IMR-90 (cell line): ENCODE measurements at places on chromosomes 4 and X. TPM values are rescaled to one million over a fixed set of nuclear protein-coding genes. Genes with fewer than 3 reads are reported as not detected.

- no peak overlapping the region for H3K4me3 ChIP-seq
- no peaks in the 10 kb centered on the region for H3K36me3 ChIP-seq
- no peaks in the 10 kb centered on the region; the same call in none of the 2 replicates for H3K27me3 ChIP-seq
- H3K27ac ChIP-seq = no peak overlapping the region
Measured at GRCh38 chr4:5045097-5045496, 6.2 kb upstream of the STK32B start.

GRCh38 chr4:11566444-11567022, 137.8 kb upstream of the HS3ST1 start:
- no peaks in the 10 kb centered on the region for H3K36me3 ChIP-seq
- DNase-seq = peak; percentile 77
- H3K27ac ChIP-seq = no peak overlapping the region; the same call in 1 of the 2 replicates
- no peaks in the 10 kb centered on the region for H3K4me1 ChIP-seq
- H3K27me3 ChIP-seq = no peaks in the 10 kb centered on the region

GRCh38 chr4:84263415-84263814, 235.7 kb downstream of the NKX6-1 start:
- no peak overlapping the region for H3K27ac ChIP-seq
- no peaks in the 10 kb centered on the region for H3K36me3 ChIP-seq
- no peaks in the 10 kb centered on the region for H3K4me1 ChIP-seq
- DNase-seq = no peak

GRCh38 chr4:173403051-173403450, 4.1 kb upstream of the SCRG1 start:
- peak; percentile 39 for DNase-seq
- no peaks in the 10 kb centered on the region for H3K27me3 ChIP-seq
- H3K4me3 ChIP-seq = no peak overlapping the region
- no peaks in the 10 kb centered on the region for H3K36me3 ChIP-seq
- H3K4me1 ChIP-seq = no peaks in the 10 kb centered on the region

The CDKL2 gene
- 0.09 TPM in 1 of 2 replicates, not detected in the other for polyA plus RNA-seq

GRCh38 chr4:167555338-167556022, 321.2 kb upstream of the SPOCK3 start:
- H3K4me1 ChIP-seq = no peaks in the 10 kb centered on the region
- H3K27me3 ChIP-seq = no peaks in the 10 kb centered on the region

GRCh38 chrX:38563030-38563429, 1.7 kb downstream of the TSPAN7 start:
- H3K4me1 ChIP-seq = no peaks in the 10 kb centered on the region
- H3K27ac ChIP-seq = no peak overlapping the region
- H3K4me3 ChIP-seq = no peak overlapping the region
- no peaks in the 10 kb centered on the region for H3K36me3 ChIP-seq

DNA sequence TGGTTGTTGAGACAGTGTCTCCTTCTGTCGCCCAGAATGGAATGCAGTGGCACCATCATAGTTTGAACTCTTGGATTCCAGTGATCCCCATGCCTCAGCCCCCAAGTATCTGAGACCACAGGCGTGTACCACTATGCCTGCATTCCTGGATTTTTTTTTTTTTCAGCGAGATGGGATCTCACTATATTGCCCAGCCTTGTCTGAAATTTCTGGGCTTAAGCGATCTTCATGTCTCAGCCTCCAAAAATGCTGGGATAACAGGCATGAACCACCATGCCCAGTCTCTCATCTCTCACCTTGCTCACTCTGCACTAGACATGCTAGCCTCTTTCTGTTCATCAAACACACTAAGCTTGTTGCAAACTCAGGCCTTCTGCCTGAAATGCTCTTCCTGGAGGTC, 104.1 kb downstream of the UBE2K start:
- H3K36me3 ChIP-seq = no peaks in the 10 kb centered on the region
- H3K4me3 ChIP-seq = no peak overlapping the region
- no peaks in the 10 kb centered on the region for H3K4me1 ChIP-seq
- DNase-seq = no peak

DNA sequence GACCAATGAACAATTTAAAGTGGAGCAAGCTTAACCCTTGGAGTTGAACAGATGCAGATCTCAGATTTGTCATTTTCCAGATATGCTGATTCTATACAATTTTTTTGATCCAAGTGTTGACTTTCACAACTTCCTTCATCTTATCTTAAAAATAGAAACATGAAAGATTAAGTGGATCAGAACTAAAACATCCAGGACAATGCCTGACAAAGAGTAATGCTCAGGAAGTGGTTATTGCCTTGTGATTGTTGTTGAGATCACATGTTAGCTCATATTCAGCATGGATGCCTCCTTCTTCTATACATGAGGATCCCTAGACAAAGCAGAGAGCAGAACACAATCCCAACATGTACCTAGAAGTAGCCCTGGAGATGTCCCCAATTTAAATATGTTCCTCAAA, 160.9 kb downstream of the PPARGC1A start:
- no peak overlapping the region for H3K27ac ChIP-seq
- H3K36me3 ChIP-seq = no peaks in the 10 kb centered on the region
- no peak for DNase-seq
- peaks cover 3% of the 10 kb centered on the region for H3K4me1 ChIP-seq

DNA sequence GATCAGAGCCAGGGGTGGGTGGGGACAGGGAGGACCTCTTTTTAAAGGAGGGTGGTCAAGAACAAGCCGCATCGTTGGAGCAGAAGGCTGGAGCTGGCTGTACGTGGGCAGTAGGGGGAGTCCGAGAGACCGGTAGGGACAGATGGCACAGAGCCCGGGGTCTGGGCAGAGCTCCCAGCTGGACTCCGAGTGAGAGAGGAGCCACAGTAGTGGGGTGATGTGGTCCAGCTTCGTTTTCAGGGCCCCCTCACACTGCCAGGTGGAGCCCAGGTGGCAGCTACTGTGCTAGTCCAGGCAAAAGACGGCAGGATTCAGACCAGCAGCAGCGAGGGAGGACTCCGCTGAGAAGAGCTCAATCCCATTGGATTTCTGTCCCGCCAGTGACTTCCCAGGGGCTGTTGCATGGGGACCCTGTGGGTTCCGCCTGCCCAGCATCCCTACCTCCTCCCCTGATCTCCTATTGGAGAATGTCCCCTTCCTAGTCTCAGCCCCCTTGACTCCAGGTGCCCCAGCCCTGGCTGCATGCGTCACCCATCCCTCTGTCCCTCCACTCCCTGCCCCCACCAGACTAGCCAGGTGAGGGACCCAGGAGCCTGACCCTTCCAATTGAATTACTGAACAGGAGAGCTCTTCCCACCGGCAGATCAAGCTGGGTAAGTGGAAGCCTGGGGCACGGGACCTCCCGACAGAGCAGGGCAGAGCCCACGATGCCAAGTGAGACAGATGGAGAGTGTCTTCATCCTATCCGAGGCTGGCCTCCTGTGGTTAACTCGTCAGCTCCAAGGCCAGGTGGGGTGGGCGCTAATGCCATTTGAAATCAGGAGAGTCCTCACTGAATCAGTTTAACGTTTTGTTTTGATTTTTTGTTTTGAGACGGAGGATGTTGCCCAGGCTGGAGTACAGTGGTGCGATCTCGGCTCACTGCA, 2.9 kb downstream of the ARHGAP4 start:
- peaks cover 5% of the 10 kb centered on the region; the same call in 1 of the 2 replicates for H3K27me3 ChIP-seq
- no peak overlapping the region for H3K27ac ChIP-seq
- DNase-seq = peak; percentile 58
- no peak overlapping the region for H3K4me3 ChIP-seq
- no peaks in the 10 kb centered on the region for H3K36me3 ChIP-seq
- H3K4me1 ChIP-seq = peaks cover 2% of the 10 kb centered on the region
